Activated T-cell treated with anti-CD3 and anti-CD28 coated beads for 4 hours (primary cell): ENCODE measurements at places on chromosomes 7 and 10.
A peak's percentile ranks its signal among the peaks of the same experiment; 100 is the strongest.

DNA sequence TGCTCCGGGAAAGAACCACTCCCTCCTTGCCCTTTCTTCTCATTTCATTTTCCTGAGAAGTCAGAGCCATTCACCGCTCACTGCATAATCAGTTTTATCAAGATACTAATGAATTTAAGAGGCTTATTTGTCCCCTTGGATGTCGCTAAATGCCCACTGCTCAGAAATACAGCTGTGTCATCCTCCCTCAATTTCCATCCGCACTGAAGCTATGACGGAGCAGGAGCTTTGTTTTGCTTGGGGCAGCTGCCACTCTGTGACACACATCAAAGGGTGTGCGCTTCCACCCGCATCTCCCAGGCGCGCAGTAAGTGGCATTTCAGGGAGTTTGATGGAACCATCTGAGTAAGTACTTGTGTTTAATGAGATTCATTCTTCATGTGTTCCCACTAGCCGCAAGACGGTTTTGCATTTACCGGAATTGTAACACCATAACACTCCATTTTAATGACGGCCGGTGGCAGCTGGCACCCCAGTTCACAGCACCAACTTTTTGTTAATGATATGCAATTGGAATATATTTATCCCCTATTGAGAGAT lies 103.8 kb upstream of the PARD3 start:
- no peak for DNase-seq

- no peak for DNase-seq
These were observed 19.0 kb downstream of the AGR2 start for GRCh38 chr7:16785846-16786245.

DNA sequence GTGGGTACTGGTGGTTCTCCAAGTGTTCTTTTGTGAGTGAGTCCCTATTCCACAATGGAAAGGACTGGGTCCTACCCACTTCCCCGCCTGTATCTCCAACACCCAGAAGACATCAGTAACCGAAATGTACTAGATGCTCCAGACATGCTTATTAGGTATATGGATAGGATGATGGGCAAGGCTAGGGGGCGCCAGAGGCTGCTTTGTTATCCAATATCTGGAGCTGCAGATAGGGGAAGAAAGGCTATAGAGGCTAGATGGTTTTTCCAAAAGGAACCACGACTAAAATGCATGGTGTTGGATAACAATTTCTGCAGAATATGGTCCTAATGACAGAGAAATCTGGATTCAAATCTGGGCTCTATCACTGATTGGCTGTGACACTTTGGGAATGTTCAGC lies 56.2 kb upstream of the TM9SF3 start:
- DNase-seq: peak; percentile 17

DNA sequence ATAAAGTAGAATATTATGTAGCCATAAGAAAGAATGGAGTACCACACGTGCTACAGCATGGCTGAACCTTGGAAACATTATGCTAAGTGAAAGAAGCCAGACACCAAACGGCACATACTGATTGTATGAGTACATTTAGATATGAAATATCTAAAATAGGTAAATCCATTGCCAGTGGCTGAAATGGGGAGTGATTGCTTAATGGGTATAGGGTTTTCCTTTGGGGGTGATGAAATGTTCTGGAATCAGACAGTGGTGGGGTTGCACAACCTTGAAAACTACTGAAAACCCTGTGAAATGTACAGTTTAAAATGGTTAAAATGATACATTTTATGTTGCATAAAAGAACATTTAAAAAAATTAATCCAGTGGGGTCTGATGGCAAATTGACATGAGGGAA lies 667.9 kb downstream of the AUTS2 start:
- no peak for DNase-seq

DNA sequence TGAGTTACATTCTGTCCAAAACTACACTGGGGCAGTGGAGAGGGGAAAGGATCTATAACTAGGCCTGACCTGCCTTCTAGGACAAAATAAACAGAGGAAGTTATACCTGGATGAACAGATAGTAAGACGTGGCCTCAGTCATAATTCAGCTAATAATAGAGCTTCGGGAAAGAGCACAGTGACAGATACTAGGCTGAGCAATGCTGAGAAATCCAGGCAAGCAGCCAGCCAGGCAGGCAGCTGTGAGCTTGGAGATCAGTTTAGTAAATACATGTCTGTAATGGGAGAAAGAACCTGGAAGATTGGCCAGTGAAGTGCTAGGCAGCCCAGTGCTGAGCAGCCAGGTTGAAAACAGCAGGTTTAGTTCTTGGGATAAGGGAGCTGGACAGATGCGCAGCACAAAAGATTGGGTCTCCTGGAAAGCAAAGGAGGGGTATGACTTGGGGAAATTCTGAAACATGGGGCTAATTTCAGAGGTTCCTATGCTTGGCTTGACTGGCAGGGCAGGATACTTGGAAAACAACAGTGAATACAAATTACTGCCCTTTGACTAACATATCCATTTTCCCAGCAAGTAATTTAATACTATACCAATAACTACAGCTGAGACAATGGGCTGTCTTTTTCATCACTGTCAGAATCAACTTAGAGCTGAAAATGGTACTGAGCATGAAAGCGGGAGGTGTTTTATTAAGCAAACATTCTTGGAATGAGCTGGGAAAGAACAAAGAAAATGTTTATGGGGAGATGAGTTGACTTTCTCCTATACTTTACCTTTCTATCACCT lies 140.8 kb downstream of the DGKB start:
- DNase-seq: no peak
